Activated CD8-positive, alpha-beta memory T cell treated with anti-CD3 and anti-CD28 coated beads for 1 hour (primary cell): ENCODE measurements at places on chromosomes 2 and 18.

GRCh38 chr2:221571551-221572218 is 419 bp downstream of the EPHA4 start:
- DNase-seq, result no peak

- no peak for DNase-seq
These were observed 131.5 kb downstream of the DNAH7 start for GRCh38 chr2:195937176-195937575.

- no peak for DNase-seq
These were observed at the start of gene MFSD2B for GRCh38 chr2:24009680-24010476. MFSD2B (plus strand) TSS chr2:24010085; CDS start chr2:24010097, 12 bp downstream.

DNA sequence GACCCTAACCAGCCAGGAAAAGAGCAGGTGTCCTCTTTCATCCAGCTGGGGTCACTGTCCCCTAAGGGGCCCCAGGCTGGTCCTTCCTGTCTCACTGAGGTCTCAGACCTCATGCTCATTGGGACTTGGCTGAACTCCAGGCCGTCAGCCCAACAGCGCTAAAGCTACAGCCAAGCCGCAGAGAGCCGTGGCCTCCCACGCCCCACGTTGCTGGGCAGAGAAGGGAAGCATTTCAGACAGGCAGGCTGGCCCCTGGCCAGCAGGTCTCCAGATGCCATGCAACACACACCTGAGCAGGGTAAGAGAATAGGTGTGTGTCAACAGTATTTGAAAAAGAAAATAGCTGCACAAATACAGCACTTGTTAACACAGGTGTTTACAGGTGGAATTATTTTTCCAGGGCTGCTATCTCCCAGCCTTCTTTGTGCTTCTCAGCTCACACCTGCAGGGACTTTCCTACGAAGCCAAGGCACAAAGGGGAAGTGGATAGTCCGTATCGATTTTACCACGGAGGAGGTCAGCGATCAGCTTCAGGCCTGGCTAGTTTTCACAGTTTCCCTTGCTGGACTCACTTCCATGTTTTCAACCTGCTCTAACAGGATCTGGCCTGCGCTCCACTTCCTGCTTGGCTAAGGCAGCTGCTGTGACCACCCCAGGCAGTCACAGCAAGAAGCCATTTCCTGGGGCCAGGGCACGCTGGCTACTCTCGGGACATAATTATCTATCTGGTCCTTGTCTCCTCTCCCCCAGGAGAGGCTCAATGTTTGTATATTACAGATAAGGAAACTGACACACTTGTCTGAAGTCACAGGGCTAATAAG is 156.1 kb upstream of the ID2 start:
- DNase-seq, result no peak

- DNase-seq, result peak; percentile 48
These were observed 49.5 kb downstream of the SPRED2 start for GRCh38 chr2:65382776-65383357.

DNA sequence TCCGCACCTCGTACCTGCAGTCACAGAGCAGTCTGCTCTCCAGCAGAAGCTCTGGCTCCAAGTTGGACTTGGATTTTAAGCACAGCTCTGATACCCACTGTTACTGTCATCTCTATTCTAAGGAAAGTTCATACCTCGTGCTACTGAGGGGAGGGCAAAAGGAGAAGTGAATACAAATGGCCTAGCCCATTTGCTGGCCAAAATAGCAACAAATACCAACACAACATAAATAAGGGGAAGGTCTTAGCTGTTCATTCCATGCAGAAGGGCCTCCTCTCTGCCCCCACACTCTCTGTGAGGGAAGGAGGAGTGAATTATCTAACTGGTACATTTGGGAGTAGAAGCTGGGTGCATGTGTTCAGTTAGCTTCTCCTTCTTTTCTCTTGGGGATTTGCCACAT is 739.4 kb upstream of the RAB6C start:
- DNase-seq, result no peak

GRCh38 chr18:37403788-37404187 is 161.8 kb downstream of the CELF4 start:
- no peak for DNase-seq

DNA sequence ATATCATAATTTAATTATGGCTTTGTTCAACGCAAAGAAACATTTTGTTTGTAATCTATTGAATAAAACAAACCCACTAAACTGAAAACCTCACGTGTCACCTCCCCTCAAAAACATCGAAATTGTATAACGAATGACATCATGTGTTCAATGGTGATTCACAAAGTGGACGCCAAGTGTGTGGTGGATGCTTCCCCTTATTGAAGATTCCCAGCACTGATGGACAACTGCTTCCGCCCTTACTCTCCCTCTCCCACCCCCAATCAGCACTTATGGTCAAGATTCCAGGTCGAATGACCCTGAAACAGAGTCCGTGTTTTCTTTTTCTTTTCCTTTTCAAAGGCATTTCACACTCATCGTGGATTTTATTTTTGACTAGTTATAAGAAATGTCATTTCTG is 383.0 kb upstream of the SMIM21 start:
- DNase-seq, result no peak

DNA sequence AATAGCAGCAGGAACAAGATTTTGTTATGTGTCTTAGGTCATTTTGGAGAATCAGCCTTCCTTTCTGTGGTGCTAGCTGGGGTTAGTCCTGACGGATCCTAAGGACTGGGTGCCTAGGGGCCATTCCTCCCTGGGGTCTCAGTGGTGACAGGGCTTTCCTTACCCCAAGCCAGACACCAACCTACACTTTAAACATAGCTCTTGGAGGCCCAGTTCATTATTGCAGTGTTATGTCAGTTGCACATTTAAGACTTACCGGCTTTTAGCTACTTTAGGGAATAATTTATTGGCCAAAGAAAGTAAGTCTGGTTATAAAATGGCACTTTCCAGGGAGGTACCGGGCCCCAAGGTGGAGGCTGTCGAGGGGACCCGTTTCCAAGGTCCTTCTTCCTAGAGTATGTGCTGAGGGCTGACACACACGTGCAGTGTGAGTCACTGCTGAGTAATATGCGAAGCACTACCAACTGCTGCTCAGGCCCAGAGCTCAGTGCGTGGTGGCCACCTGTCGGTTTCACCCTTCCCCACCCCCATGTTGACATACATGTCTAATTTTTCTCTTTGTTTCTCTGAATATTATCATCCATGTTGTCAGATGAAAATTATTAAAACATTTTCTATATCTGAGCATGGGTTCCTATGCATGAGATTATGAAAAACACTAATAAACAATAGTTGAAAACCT is 37.0 kb upstream of the GRHL1 start:
- no peak for DNase-seq

- no peak for DNase-seq
These were observed 172.5 kb downstream of the MYO1B start for GRCh38 chr2:191417746-191418145.

- no peak for DNase-seq
These were observed 10.6 kb downstream of the DNAJB2 start for GRCh38 chr2:219289537-219290361.

DNA sequence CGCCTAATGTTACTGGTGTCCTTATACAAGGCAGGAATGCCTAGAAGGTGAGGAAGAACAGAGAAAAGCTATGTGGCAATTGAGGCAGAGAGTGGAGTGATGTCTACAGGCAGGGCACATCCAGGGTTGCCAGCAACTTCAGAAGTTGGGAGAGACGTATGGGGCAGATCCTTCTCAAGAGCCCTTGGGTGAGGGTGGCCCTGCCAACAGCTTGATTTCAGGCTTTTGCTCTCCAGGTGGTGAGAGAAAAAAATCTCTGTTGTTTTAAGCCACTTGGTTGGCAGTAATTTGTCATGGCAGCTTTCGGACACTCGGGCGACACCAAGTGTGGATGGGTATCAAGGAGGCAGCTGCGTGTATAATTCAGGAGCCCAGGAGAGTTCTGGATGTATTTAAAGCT is 217.4 kb upstream of the SMIM21 start:
- DNase-seq, result no peak

DNA sequence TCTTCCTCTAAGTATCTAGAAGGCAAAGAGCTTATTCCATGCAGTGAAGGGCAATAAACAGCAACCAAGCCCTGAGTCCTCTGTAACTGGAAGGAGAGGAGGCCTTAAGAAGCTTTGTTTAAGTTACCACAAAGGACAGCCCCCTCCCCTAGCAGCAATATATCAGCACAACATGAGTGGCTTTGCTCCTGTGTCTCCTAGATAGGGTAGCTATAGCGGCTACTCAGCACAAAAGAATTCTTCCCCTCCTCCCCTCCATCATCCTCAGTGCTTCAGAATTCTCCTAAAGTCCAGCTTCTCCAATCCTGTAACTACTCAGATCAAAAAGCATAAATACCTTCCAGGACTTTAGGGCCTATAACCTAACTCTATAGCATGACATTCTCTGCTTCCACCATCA is 16.5 kb downstream of the SUMO1 start:
- no peak for DNase-seq

DNA sequence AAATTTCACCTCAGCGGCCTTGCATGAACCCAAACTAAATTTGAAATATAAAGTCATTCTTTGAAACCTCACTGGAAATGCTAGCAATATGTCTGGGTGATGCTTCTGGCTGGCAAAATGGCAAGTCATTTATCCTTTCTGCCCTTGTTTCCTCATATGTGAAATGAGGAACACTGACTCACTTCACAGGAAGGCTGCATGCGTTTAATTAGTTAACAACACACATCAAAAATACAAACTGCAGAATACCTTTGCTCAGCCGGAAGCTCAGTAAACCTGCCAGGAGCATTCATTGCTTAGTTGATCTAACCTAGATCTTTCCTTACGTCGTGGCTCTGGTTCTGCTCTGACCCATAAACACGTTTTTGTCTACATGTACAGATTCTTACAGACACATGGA is 214.2 kb upstream of the ACVR2A start:
- DNase-seq, result no peak

DNA sequence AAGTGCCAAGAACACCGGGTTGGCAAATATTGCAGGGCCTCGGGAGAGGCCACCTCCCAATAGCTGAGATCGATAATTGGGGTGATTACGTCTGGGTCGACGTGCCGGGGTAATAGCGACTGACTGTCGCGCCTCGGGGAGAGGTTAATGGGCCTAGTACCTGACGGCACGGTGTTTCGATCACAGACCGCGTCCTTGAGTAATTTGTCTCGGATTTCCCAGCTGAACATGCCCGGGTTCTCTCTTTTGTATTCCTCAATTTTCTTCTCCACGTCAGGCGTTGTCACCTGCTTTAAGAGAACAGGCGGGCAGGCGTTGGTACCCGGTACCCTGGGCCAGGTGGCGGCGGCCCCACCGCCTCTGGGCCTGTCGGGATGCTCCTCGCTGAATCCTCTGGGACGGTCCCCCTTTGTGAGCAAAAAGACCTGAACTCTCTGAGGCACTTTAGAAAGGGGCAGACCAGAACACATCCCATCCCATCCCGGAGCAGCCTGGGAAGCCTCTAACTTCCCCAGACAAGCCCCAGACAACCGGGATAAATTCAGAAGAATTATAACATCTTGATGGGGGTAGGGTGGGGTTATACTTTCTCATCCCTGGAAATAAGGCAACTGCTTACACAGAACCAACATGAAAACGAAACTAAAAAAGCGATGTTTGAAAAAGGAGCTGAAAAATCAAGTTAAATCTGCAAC is 3.3 kb downstream of the PAX3 start:
- DNase-seq, result no peak

GRCh38 chr18:39486268-39486667 is 1920.7 kb upstream of the CELF4 start:
- DNase-seq, result no peak

- DNase-seq, result no peak
These were observed 60.6 kb downstream of the ACKR3 start for GRCh38 chr2:236629961-236630872.

DNA sequence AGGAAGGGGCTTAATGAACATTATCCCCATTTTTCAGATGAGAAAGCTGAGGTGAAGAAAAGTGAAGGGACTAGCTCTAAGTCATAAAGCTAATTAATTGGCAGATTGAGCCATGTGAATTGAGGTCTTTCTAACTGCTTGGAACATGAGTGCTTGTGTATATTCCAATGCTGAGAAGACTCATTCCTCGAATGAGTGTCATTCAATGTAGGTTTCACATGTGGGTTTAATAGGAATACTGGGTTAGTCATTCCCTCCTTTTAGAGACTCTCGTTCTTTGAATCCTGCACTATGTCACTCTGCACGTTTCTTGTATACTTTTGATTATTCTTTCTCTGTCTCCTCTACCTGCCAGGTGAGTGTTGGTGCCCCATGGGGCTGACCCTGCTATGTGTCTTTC is 218.2 kb downstream of the HRH4 start:
- DNase-seq, result no peak

DNA sequence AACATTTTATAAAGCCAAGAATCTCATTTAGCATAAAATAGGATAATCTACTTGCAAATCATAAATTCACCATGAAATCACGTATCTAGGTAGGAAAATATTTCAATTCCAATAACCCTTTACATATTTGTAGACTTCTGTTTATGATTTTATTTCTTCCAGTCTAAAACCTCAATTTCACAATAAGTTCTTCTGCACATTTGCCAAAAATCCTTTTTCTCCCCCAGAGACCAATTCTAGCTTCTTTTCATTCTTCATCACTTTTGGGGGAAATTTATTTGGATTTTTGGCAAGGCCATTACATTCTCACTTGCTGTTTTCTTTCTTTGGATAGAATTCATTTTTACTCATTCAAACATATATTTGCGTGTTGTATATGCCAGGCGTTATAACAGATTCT is 86.8 kb downstream of the SPRED2 start:
- no peak for DNase-seq

DNA sequence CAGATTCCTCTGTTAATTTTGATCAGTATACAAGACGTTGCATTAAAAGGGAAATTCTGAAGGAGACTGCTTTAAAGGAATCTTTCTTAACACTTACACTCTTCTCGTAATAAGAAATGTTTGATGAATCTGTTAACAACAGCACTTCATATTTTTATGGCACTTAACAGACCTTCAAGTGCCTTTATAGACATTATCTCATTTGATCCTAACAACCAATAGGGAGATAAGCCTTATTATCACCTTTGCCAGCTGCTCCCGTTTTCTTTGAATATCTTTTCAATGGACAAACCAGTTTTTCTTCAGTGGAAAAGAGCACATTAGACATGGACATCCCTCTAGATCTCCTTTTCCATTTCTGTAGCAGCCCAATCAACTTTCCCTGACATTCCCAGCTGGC is 653.0 kb upstream of the FAM98A start:
- DNase-seq, result no peak

GRCh38 chr2:65494078-65494477 is 61.7 kb upstream of the SPRED2 start:
- DNase-seq, result no peak

DNA sequence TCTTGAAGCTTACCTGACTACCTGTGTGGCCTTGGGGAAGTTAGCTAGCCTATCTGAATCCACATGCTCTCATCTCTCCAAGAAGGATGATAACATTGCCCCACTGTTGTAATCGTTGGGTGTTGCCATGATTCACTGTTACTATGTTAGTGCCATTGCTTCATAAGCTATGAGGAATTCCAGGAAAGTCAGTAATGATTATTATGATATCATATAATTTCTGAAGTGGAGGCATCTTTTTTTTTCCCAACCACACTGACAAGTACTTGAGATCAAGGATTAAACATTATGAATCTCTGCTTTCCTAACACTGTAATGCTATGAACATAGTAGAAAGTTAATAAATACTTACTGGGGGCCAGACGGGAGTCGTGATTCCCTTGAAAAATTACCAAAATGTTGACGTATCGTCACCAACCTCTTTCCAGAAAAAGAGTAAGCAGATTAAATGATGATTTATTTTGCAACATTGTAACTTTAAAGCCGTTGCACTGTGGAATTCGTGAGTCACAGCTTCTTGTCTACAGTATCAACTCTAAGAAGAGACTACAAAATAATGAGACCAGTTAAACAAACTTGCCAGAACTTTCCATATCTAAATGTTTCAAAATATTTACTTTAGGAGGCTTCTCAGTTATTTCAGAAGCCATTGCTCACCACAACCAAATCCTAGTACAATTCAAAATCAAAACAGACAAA is 459.9 kb downstream of the PIK3C3 start:
- no peak for DNase-seq

- DNase-seq, result no peak
These were observed 113.4 kb downstream of the MC4R start for GRCh38 chr18:60259052-60259681.
